Stimulated activated CD8-positive, alpha-beta memory T cell treated with anti-CD3 and anti-CD28 coated beads, Interleukin-2, amount 100 ng/mL, for 1 hour (primary cell): ENCODE measurements at places on chromosomes 6 and 20.

DNA sequence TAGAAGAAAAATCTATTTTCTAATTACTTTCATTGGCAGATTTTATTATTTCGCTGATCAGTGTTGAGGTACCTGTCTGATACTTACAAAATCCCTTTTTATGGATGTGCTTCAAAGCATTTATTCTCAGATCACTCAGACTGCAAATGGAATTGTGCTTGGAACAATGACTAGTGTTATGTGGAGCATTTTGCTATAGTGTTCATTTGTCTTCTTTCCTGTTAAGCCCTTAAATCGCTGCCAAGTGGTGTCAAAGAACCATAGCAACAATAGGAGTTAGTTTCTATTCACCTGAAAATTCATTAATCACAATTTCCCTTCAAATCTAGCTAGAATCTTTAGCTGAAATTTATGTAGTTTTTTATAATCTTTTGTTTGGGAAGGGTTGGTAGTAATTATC lies 29.8 kb downstream of the SMPDL3A start:
- no peak for DNase-seq

DNA sequence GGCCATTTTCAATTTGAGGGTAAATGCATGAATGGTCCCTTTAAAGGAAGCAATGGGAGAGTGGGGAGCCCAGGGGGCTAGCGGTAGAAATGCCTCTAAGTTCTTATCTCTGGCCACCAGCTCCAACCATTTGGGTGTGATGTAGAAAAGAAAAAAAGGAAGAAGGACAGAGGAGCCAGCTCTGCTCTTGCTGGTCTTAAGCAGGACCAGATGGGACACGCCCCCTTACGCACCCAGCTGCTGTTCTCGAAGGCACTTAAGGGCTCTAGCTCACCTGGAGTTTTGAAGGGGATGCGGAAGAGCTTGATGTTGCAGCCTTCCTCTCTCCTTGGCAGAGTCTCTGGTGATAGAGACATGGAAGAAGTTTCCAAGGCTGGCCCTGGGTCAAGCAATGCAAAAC lies 59.5 kb upstream of the RNF144B start:
- no peak for DNase-seq

- DNase-seq: no peak
These were observed 81.9 kb downstream of the GJA10 start for GRCh38 chr6:89975991-89976693.

DNA sequence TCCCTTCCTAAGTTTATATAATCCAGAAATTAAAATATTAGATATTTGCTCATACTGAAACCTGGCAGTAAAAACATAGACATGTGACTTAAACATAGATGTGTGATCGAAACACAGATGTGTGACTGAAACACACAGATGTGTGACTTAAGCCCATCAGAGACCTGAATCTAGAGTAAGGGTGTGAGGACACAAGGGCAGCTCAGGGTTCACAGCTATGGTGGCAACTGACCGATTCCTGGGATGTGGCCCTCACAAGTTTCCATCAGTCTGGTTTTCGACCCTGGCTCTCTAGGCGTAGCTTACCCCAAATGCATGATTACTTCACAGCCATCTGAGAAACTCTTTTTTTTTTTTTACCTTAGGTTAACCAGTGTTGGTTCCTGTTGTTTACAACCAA lies 137.0 kb downstream of the NRN1 start:
- DNase-seq: no peak

- no peak for DNase-seq
These were observed 58.4 kb upstream of the ARMH2 start for GRCh38 chr6:24856901-24857670.

DNA sequence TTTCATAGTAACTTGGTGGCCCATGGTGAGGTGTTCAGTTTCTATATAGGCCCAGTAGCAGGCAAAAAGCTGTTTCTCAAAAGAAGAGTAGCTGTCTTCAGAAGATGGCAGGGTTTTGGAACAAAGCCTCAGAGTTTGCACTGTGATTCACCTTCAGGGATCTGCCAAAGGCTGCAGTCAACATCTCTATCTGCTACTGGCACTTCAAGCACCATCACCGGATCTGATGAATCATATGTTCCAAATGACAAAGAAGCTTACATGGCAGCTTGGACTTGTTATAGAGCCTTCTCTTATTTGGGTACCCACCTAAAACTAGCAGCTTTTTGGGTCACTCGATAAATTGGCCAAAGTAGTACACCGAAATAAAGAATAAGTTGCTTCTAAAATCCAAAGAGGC lies 39.5 kb downstream of the PKIB start:
- DNase-seq: no peak

DNA sequence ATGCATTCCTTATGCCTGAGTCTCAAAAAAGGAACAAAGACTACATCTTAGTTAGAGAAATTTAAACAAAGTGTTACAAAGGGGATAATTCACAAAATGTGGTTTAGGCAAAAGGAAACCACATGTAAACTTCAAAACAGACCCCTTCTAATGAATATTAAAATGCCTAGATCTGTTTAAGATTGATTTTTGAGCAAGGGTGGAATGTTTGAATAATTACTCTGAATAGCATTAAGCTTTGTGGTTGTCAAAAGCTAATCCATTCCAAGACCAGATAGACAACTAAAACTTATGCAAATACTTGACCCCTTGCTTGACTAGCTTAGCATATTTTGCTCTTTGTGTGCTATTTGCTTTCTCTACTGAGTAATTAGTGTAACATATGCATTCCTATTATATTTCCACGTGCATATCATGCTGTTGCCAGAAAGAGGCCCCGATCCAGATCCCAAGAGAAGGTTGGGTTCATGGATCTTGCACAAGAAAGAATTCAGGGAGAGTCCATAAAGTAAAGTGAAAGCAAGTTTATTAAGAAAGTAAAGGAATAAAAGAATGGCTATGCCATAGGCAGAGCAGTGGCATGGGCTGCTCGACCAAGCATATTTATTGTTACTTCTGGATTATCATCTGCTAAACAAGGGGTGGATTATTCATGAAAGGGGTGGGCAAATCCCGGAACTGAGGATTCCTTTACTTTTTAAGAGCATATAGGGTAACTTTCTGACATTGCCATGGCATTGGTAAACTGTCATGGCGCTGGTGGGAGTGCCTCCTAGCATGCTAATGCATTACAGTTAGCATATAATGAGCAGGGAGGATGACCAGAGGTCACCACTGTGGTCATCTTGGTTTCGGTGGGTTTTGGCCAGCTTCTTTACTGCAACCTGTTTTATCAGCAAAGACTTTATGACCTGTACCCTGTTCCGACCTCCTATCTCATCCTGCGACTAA lies 1193.4 kb upstream of the EYS start:
- DNase-seq: no peak

GRCh38 chr6:19891451-19891850 lies 54.3 kb downstream of the ID4 start:
- no peak for DNase-seq

DNA sequence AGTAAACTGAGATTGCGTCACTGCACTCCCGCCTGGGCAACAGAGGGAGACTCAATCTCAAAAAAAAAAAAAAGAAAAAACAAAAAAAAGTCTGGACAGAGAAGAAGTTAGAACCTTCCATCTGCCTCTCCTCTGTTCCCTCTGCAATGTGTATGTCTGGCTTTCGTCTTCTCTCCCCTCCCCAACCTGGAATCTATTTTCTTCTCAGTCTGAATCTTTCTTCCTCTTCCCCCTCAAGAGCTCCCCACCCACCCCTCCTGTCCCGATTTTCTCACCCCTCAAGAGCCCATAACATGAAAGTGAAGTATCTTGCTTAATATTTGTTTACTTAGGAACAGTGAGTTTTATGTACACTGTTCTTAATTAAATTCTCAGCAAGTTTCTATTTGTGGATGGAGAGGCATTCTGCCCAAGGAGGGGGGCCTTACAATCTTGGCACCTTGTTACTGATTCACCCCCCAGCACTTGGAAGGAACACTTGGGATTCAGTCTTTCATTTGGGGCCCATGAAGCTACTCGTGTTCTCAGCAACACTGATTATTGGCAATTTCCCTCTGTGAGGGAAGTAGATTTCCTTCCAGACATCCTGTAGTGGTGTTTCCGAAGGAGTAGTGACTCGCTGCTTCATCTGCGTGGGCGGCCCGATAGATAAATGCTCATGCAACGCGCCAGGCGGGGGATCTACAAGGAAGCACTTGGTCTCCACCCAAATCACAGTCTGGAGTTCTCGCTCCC lies 69.3 kb upstream of the SRSF6 start:
- DNase-seq: no peak

DNA sequence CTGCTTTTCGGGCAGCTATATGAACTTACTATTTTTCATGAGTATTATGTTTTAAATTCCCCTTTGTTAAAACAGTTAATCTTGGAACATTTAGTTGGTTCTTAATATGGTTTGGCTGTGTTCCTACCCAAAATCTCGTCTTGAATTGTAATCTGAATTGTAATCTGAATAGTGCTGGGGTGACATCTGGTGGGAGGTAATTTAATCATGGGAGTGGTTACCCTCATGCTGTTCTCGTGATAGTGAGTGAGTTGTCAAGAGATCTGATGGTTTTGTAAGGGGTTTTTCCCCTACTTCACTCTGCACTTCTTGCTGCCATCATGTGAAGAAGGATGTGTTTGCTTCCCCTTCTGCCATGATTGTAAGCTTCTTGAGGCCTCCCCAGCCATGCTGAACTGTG lies 305.4 kb upstream of the MAP3K7 start:
- no peak for DNase-seq

DNA sequence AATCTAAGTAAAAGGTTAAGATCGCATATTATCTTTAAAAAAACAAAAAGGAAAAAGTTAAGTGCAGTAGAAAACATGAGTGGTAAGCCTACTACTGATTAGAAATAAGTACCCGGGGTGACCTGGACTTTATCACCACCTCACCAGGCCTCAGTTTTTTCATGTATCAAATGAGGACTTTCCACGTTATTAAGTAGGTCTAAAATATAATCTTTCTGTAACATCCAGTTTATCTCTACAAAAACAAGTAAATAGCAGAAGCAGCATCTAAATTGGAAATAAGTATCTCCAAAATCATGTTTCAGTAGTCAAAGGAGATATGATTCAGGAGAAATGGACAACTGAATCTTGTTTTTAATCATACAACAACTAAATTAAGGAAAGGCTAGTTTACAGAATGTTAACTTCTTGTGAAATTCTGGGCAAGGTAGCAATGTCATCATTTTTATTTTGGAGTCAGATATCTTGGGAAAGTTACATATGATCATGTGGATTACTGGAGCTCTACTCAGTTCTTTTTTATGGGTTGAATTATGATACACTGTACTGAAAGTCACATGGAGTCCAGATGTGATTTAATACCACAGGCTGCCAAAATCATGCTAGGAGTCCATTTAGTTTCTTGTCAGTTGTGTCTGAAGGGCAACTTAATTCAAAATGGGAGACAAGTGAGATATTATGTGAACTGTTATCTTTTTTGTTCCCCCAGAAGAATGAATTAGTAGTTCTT lies 114.7 kb upstream of the PRL start:
- DNase-seq: no peak

GRCh38 chr6:356828-357251 lies 34.7 kb upstream of the IRF4 start:
- no peak for DNase-seq

GRCh38 chr20:63937596-63937995 lies 18.6 kb downstream of the UCKL1 start:
- no peak for DNase-seq

DNA sequence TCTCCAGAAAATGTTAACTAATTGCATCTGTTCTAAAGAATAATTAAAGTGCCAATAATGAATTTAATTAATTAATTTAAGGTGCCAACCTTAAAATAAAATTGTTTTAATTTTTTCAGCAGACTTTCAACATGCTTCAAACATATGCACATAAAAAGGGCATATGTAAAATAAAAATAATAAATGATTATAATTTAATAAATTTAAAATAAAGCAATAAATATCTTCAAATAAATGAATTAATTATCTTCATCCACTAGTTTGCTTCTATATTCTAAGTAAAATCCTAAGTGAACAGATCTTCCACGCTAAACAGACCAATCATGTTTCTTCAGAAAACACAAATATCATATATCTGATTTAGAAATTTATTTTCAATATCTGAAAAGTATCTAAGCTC lies 119.2 kb downstream of the HIVEP2 start:
- DNase-seq: no peak

DNA sequence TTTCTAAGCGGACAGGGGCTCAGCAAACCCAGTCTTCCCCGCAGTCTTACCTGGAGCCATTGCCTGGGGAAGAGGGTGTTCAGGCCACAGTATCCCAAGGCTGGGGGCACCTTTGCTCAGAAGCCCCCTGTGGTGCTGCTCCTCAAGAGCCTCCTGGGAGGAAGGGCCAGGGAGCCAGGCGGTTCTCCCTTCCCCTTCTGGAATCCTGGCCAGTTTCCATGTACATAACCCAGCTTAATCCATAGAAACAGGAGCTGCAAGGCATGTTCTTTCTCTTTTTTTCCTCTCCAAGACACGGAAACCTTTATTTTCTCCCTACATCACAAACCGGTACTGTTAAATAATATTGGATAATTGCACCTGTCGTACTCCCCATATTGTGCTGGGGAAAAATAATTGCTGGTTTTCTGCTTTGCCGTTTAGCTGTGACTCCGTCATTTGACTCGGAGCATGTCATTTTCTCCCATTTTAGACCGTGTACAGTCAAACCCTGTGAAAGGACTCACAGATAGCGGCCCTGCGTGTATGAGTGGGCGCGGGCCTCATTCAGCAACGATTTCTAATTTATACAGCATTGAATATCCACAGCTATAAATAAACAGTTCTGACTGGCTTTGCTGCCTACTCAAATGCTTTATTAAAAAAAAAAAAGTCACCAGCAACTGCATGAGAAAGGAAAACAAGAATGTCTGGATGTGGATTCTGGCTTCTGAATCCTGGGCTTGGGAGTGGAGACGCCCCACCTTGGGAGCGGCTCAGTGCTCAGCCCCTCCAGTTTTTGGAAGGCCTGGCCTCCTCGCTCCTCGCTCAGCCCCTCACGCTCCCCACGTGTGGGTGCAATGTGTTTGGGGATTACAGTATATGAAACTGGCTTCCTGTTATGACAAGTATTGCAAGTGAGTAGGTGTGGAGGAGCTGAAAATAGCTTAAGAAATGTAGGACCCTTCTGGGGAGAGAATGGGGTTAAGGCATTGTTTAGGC lies 67.3 kb downstream of the ADTRP start:
- no peak for DNase-seq

DNA sequence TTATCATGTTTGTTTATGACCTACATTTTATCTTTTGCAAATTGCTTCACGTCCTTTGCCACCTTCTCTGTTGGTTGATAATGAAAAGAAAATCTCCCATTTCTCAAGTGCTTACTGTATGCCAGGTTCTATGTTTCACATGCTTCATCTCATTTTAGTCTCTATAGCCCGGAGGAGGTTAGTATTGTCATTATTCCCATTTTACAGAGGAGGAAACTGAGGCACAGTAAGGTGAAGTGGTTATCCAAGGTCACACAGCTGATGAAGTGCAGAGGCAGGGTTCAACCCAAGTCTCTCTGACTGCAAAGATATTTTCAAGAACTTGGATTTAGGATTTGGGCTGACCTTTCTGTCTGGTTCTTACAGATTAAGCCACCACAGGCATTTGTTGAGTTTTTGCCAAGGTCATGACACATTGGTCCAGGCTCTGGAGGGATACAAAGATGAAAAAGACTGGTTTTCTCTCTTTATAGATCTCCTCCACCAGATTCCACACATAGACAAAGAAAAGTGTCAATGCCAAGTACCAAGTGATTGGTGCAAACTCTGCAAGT lies 20.6 kb downstream of the CNBD2 start:
- no peak for DNase-seq

GRCh38 chr6:466564-466963 lies 75.0 kb downstream of the IRF4 start:
- no peak for DNase-seq
